Lung (tissue), 17 donors: ENCODE measurements at places on chromosomes 2 and 18. TPM values are rescaled to one million over a fixed set of nuclear protein-coding genes. Genes with fewer than 3 reads are reported as not detected.

COPS7B gene
- total RNA-seq: 39.4 TPM

CASP8 gene
- 23.4 TPM for total RNA-seq

STON1 gene
- total RNA-seq: 13.4 TPM

SNTG2 gene
- 1.6 TPM for total RNA-seq

SIX2 gene
- 0.46 TPM for total RNA-seq

NCK2 gene
- total RNA-seq: 54.4 TPM

DCDC2C gene
- total RNA-seq: not detected

GRCh38 chr18:2987876-2988790 lies 24.8 kb downstream of the LPIN2 start:
- no peak for DNase-seq
- no peak overlapping the region for H3K27ac ChIP-seq
- H3K4me3 ChIP-seq: no peak overlapping the region
- no peaks in the 10 kb centered on the region for H3K36me3 ChIP-seq

GRCh38 chr2:205033431-205033830 lies 488.2 kb downstream of the PARD3B start:
- H3K36me3 ChIP-seq: no peaks in the 10 kb centered on the region
- H3K27me3 ChIP-seq: no peaks in the 10 kb centered on the region
- H3K27ac ChIP-seq: no peak overlapping the region
- no peaks in the 10 kb centered on the region for H3K4me1 ChIP-seq

- no peaks in the 10 kb centered on the region for H3K27me3 ChIP-seq
- DNase-seq: no peak
- H3K27ac ChIP-seq: no peak overlapping the region
- no peaks in the 10 kb centered on the region for H3K36me3 ChIP-seq
Observed at GRCh38 chr2:122519821-122520611, 764.6 kb downstream of the TSN start.

GRCh38 chr18:10953672-10954071 lies 195.7 kb downstream of the PIEZO2 start:
- no peaks in the 10 kb centered on the region for H3K4me1 ChIP-seq
- H3K27me3 ChIP-seq: no peaks in the 10 kb centered on the region
- no peak overlapping the region for H3K4me3 ChIP-seq
- no peak overlapping the region for H3K27ac ChIP-seq
- peak; percentile 38 for DNase-seq
- no peaks in the 10 kb centered on the region for H3K36me3 ChIP-seq

DNA sequence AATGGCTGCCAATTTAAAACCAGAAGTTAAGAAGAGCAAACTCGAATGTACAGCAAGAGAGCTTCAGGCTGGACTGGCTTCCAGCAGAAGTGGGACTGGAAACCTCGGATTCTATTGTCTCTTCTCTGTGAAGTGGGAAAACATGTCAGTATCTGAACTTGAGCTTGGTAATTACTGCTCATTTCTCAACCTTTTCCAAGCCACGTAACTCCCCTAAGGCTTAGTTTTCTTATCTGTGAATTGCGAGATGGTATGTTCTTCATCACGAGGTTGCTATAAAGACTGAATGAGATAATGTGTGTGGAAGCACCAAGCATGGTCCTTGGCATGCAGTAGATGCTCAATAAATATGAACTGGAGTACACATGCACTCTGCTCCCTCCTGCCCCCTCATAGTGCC lies 259.4 kb upstream of the SPRED2 start:
- H3K27me3 ChIP-seq: no peaks in the 10 kb centered on the region
- H3K4me1 ChIP-seq: no peaks in the 10 kb centered on the region
- H3K36me3 ChIP-seq: no peaks in the 10 kb centered on the region
- H3K27ac ChIP-seq: no peak overlapping the region
- H3K4me3 ChIP-seq: no peak overlapping the region

DNA sequence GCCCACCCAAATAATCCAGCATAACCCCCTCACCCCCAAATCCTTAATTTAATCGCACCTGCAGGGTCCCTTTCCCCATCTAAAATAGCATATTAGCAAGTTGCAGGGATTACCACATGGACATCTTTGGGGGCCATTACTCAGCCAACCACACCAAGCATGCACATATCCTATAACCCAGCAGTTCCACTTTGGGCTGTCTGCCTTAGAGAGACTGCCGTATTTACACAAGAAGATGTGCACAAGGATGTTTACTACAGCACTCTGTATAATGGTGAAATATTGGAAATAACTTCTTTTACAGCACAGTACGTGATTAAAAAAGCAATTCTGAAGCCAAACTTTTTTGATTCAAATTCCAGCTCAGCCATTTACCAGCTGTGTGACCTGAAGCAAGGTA lies 17.3 kb upstream of the LDLRAD4 start:
- no peak overlapping the region for H3K4me3 ChIP-seq
- no peaks in the 10 kb centered on the region for H3K36me3 ChIP-seq
- no peaks in the 10 kb centered on the region for H3K27me3 ChIP-seq
- no peak for DNase-seq

DNA sequence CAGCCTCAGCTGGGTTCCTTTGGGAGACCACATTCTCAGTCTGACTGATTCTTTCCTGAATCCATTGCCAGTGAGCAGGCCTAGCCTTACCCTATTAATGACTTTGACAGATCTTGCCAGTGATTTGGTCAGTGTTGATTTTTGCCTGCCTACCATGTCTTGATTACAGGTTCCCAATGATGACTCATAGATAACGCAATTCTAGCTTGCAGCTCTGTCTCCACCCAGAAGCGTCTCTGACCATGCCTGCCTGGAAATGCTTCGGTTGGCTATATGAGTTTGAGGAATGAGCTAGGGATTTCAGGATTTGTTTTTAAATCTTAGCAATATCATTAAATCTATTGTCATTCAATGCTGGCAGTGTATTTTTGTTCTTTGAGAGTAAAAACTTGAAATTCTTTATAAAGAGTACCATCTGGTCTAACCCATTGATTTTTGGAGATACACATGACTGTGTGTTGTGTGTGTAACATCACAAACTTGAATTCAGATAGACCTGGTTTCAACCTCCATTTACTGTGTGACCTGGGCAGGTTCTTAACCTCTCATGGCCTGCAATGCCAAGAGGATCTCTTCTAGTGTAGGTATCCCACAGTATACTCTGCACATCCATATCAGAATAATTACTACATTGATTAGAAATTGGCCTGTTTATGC lies 57.0 kb downstream of the CCDC150 start:
- DNase-seq: no peak
- no peak overlapping the region for H3K4me3 ChIP-seq
- H3K27me3 ChIP-seq: no peaks in the 10 kb centered on the region
- no peak overlapping the region for H3K27ac ChIP-seq
- H3K4me1 ChIP-seq: no peaks in the 10 kb centered on the region
- no peaks in the 10 kb centered on the region for H3K36me3 ChIP-seq

- DNase-seq: no peak
- no peaks in the 10 kb centered on the region for H3K4me1 ChIP-seq
- no peaks in the 10 kb centered on the region for H3K36me3 ChIP-seq
- no peak overlapping the region for H3K27ac ChIP-seq
- no peak overlapping the region for H3K4me3 ChIP-seq
Observed at GRCh38 chr2:14303366-14304115, 329.0 kb upstream of the LRATD1 start.

- no peaks in the 10 kb centered on the region for H3K36me3 ChIP-seq
- H3K4me3 ChIP-seq: no peak overlapping the region
- H3K4me1 ChIP-seq: no peaks in the 10 kb centered on the region
- no peak overlapping the region for H3K27ac ChIP-seq
Observed at GRCh38 chr2:161036926-161037325, 123.3 kb upstream of the TANK start.
